KBM-7 (cell line): ENCODE measurements at places on chromosomes 1 and 21.

- no peak for DNase-seq
Measured at GRCh38 chr1:68438310-68438709, 11.4 kb downstream of the RPE65 start.

DNA sequence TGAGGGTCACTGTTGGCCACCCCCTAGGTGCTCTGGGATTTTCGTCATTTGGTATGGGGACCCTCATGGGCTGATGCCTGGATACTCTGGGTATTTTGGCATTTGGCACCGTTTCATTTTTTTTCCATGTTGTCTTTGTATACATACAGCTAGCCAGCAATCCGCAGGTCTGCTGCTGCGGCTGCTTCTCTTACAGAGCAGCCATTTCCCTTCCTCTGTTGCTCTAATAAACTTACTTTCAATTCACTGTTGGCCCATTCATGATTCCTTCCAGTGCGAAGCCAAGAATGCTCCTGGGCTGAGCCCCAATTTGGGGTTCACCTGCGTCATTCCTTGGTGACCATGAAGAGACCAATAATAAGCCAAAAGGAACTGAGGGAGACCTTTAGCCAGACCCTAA lies 21.5 kb downstream of the GON4L start:
- no peak for DNase-seq

DNA sequence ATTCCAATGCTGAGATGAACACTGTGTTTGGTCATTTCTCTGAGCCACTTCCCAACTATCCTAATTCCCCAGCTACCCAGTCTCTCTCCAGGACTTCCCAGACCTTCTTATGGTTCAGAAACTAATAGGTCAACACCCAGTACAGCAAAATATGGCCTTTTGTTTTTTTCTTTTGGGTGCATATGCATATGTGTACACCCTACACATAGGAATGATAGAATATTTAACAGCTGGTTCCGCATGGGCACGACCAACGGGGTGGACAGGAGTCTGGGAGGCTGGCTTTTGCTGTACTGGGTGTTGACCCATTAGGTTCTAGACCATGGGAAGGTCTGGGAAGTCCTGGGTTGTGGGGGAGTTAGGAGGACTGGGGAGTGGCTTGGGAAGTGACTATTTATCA lies 143.9 kb downstream of the MRPS6 start:
- DNase-seq, result no peak

DNA sequence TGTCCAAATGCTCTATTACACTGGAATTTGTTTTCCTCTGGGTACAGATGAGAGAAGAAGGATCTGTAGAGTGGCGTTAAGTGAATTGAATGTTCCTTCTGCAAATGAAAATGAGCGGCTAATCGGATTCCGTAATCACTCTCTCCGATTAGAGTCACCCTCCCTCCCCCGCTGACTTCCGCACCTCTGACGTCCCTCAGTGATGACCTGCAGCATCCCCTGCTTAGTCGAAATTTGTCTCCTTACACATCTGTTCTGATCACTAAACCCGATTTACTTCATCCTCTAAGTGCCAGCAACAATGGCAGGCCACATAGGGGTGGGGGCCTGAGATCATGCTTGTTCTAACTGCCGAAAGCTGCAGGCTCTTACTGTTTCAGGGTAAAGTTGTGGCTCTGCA lies 378.7 kb downstream of the SEC16B start:
- DNase-seq, result no peak

GRCh38 chr1:236457775-236458174 lies 63.7 kb downstream of the EDARADD start:
- DNase-seq, result no peak
